ENCODE measurements at places on chromosomes 3 and 15. TPM values are rescaled to one million over a fixed set of nuclear protein-coding genes. Genes with fewer than 3 reads are reported as not detected.

GRCh38 chr15:101145362-101145761 lies 106.5 kb downstream of the CHSY1 start:
- H3K27me3 ChIP-seq, result peaks cover 6% of the 10 kb centered on the region
- H3K27ac ChIP-seq, result no peak overlapping the region
- H3K36me3 ChIP-seq, result no peaks in the 10 kb centered on the region
- no peak overlapping the region for H3K4me3 ChIP-seq
- H3K4me1 ChIP-seq, result peaks cover 36% of the 10 kb centered on the region
- no peak for DNase-seq

- no peak overlapping the region for H3K27ac ChIP-seq
- no peak overlapping the region for H3K4me3 ChIP-seq
- H3K36me3 ChIP-seq, result peaks cover 85% of the 10 kb centered on the region
- H3K27me3 ChIP-seq, result no peaks in the 10 kb centered on the region
- H3K4me1 ChIP-seq, result peaks cover 20% of the 10 kb centered on the region
Observed at GRCh38 chr3:4814305-4814903, 164.8 kb upstream of the BHLHE40 start.

CPLX3 gene
- total RNA-seq, result not detected

DNA sequence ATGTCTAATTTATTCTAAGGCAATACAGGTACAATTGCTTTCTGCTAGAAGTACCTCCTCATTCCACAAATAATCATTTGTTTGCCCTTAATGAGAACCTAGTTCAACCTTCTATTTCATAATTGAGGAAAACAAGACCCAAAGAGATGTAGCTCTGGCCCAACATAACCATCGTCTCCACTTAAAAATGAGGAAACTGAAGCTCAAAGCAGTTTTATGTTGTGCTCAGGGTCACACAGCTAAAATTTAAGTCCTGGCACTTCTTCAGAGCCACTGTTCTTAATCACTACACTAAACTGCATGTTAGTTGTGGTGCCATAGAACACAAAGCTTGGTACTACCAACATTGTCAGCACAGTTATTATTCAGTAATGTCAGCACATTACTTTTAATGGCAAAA lies 108.0 kb downstream of the SERPINI1 start:
- peaks cover 7% of the 10 kb centered on the region for H3K4me1 ChIP-seq
- H3K4me3 ChIP-seq, result no peak overlapping the region
- no peak overlapping the region for H3K27ac ChIP-seq
- DNase-seq, result no peak

GRCh38 chr3:61117045-61117898 lies 134.0 kb downstream of the FHIT start:
- H3K36me3 ChIP-seq, result no peaks in the 10 kb centered on the region
- H3K4me1 ChIP-seq, result no peaks in the 10 kb centered on the region
- no peak for DNase-seq
- H3K4me3 ChIP-seq, result no peak overlapping the region

Measured in activated CD8-positive, alpha-beta T cell treated with anti-CD3 and anti-CD28 coated beads, Interleukin-2, amount 10 ng/mL, durations not matched to agents 7 days and 5 days (primary cell).